ENCODE measurements at places on chromosomes 11 and 22. TPM values are rescaled to one million over a fixed set of nuclear protein-coding genes. Genes with fewer than 3 reads are reported as not detected.

DNA sequence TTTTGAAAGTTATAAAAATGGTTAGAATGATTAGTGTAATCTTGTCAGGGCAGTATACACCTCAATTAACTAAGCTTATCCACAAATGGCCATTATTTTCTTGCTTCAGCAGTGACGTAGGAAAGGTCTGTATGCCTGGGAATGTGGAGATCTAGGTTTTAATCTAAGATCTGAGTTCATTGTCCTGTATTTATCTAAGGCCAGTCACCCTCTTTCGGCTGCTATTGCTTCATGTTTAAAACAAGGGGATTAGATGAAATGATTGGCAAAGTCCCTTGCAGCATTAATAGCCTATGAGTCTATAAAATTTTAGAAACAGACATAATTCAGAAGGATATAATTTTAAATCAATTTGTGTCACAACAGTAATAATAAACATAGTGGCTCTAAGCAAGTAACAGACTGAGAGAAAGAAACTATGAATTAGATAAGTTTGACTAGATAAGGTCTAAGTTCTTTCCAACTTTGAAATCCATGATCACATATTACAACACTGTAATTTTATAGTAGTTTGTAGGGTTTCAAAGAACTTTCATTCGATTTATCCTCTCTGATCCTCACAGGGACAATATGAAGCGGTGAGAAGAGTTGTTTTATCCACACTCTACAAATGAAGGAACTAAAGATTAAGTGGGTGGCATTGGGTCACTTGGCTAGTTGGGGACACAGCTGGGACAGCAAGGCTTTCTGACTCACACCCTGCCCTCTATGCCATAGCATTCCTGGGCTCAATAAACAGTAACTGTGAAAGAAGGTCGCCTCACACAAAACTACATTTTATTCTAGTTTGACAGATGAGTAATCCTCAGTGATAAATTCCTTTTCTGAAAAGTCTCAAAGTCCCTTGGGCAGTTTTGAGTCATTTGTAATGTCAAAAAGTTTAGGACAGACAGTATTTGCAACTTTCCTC is 60.6 kb upstream of the RDX start:
- no peaks in the 10 kb centered on the region for H3K36me3 ChIP-seq
- H3K27ac ChIP-seq: no peak overlapping the region
- no peaks in the 10 kb centered on the region for H3K27me3 ChIP-seq
- peaks cover 4% of the 10 kb centered on the region for H3K4me1 ChIP-seq

The C2CD3 gene
- total RNA-seq: 15.0 TPM

- no peak overlapping the region for H3K4me3 ChIP-seq
- no peak for DNase-seq
- H3K27me3 ChIP-seq: no peaks in the 10 kb centered on the region
- H3K4me1 ChIP-seq: no peaks in the 10 kb centered on the region
- no peak overlapping the region for H3K27ac ChIP-seq
Measured at GRCh38 chr22:43561415-43562178, 149.8 kb downstream of the MPPED1 start.

- no peaks in the 10 kb centered on the region for H3K36me3 ChIP-seq
- no peak overlapping the region for H3K27ac ChIP-seq
- no peaks in the 10 kb centered on the region for H3K4me1 ChIP-seq
- no peak overlapping the region for H3K4me3 ChIP-seq
- no peaks in the 10 kb centered on the region for H3K27me3 ChIP-seq
- no peak for DNase-seq
Measured at GRCh38 chr22:48090332-48090672, 1327.9 kb downstream of the TBC1D22A start.

- H3K27me3 ChIP-seq: no peaks in the 10 kb centered on the region
- H3K36me3 ChIP-seq: no peaks in the 10 kb centered on the region
- no peaks in the 10 kb centered on the region for H3K4me1 ChIP-seq
- DNase-seq: no peak
- no peak overlapping the region for H3K27ac ChIP-seq
- no peak overlapping the region for H3K4me3 ChIP-seq
Measured at GRCh38 chr11:4543561-4543960, 1.4 kb upstream of the OR52M1 start.

GRCh38 chr11:17397311-17398002 is 9.0 kb upstream of the KCNJ11 start:
- no peak overlapping the region for H3K4me3 ChIP-seq
- DNase-seq: no peak
- H3K4me1 ChIP-seq: no peaks in the 10 kb centered on the region
- peaks cover 6% of the 10 kb centered on the region for H3K27me3 ChIP-seq
- no peak overlapping the region for H3K27ac ChIP-seq
- no peaks in the 10 kb centered on the region for H3K36me3 ChIP-seq

The KCNQ1 gene
- total RNA-seq: not detected

The OR6T1 gene
- total RNA-seq: not detected

GRCh38 chr11:97430877-97431276 is 1041.1 kb downstream of the JRKL start:
- no peak overlapping the region for H3K27ac ChIP-seq
- H3K27me3 ChIP-seq: no peaks in the 10 kb centered on the region
- no peaks in the 10 kb centered on the region for H3K4me1 ChIP-seq
- no peaks in the 10 kb centered on the region for H3K36me3 ChIP-seq

The YPEL1 gene
- 1.1 TPM for total RNA-seq

All from IMR-90 (cell line).